ENCODE measurements at places on chromosomes 2 and 18.

GRCh38 chr2:135798762-135799161, 38.2 kb downstream of the LCT start:
- DNase-seq: no peak

DNA sequence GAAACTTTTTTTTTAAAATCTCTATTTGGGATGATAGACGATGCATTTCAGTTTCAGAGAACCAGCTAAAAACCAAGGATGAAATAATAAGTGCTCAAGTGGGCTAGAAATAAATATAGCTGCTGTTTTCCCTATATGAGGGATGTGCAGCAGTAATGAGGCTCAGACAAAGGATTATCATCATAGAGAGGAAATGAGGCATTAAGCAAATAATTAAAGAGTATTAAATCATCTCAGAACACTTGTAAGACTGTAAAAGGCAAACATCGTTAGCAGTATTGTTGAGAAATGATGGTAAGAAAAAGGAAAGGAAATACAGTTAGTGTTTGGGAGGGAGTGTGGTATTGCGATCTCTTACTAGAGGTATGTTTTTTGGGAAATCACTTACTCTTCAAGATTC, 233.5 kb downstream of the TGIF1 start:
- DNase-seq: no peak

- no peak for DNase-seq
Observed at GRCh38 chr18:78722929-78723710, 256.5 kb upstream of the SALL3 start.

GRCh38 chr18:34493099-34493544, 217.0 kb upstream of the DTNA start:
- no peak for DNase-seq

DNA sequence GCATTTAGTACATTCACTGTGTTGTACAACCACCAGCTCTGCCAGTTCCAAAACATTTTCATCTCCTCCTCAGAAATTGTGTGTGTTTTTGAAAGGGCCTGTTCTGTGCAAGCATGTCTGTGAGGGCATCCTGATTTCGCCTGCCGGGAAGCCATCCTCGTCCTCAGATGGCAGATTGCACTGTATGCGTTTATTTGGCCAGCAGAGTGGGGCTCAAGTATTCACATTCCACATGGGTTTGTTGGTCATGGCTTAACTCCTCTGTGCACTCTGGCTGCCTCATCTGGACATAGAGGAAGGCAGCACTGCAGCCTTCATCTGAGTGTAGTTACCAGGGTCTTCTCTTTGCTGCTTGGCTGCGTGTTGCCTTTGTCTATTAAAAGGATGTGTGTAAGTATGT, 85.0 kb downstream of the TMEM247 start:
- no peak for DNase-seq

- no peak for DNase-seq
Observed at GRCh38 chr2:128158176-128158575, 67.2 kb downstream of the UGGT1 start.

DNA sequence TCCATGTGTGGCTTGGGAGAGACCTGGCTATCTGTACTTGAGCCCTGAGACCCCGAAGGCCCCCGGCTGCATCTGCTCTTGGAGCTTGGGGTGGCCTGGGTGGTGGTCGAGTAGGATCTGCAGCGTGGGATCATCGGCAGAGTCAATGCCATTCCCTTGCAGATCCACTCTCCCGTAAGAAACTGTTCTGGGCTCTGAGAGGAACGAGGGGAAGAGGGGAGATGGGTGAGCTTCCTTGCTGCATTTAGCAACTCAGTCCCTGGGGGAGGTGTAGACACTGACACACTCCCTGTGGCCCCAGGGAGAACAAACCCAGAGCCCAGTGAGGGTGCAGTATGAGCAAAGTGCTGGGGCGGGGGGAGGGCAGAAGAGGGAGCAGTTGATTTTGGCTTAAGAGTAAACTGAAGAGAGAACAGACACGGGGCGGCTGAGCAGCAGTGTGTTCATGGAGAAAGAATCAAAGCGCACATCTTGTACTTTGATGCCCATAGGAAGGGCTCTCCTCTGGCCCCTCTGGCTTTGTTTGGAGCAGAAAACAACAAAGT, 8.5 kb downstream of the GREB1 start:
- DNase-seq: no peak

- no peak for DNase-seq
Observed at GRCh38 chr2:96921561-96922319, 51.9 kb upstream of the SEMA4C start.

DNA sequence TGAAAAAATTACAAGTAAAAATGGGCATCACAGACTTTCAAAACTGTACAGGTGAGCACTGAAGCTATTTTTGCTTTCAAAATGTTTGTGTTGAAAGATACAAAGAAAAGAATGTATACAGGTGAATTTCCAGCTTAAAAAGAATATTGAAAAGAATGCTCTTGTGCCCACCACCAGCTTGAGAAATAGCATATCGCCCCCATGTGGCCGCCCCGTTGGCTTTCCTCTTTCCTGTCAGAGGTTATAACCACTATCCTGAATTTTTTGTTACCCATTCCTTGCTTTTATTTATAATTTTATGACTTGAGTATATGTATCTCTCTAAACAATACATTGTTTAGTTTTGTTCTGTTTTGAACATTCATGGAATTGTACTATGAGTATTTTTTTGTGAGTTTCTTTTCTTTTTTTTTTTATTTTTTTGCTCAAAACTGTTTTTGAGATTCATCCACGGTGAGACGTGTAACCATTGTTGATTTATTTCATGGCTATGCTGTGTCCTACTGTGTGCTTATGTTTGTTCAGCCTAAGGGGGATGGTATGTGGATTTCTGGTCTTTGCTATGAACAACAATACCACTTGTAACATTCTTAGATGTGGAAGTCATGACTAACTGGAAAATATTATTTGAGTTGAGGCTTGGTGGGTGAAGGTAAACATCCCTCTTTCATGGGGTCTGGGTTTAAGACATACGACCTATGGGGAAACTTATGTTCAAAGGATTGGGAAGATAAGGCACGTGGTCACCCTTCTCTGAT, 11.6 kb downstream of the TRPM8 start:
- DNase-seq: no peak

DNA sequence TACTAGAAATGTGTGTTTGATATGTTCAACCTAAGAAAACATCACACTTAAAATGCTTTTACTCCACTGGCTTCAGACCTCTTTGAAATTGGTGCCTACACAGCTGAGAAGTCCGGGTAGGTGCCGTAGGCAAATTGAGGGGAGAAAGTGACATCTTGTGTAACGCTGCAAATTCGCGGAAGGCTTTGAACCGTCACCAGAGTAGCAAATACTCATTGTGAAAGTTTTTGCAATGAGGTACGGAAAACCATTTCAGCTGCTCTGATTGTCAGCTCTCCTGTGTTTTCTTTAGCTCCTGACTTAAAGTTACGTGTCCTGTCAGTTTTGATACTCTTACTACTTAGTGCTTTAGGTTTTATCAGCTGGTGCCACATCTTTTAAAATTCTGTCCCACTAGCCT, 224.5 kb downstream of the FAM210A start:
- no peak for DNase-seq

- no peak for DNase-seq
Observed at GRCh38 chr2:202072737-202073401, at the start of gene KIAA2012. Gene KIAA2012 (plus strand): TSS chr2:202073255. CDS start chr2:202073628, 373 bp downstream.

- no peak for DNase-seq
Observed at GRCh38 chr2:609449-609848, 67.8 kb downstream of the TMEM18 start.

GRCh38 chr18:1227025-1227424, 322.4 kb downstream of the ADCYAP1 start:
- DNase-seq: no peak

- no peak for DNase-seq
Observed at GRCh38 chr2:112725545-112726457, 5.0 kb downstream of the NT5DC4 start.

GRCh38 chr2:239648607-239649006, 247.8 kb upstream of the HDAC4 start:
- DNase-seq: no peak

GRCh38 chr18:42296723-42297122, 341.7 kb downstream of the PIK3C3 start:
- DNase-seq: no peak

DNA sequence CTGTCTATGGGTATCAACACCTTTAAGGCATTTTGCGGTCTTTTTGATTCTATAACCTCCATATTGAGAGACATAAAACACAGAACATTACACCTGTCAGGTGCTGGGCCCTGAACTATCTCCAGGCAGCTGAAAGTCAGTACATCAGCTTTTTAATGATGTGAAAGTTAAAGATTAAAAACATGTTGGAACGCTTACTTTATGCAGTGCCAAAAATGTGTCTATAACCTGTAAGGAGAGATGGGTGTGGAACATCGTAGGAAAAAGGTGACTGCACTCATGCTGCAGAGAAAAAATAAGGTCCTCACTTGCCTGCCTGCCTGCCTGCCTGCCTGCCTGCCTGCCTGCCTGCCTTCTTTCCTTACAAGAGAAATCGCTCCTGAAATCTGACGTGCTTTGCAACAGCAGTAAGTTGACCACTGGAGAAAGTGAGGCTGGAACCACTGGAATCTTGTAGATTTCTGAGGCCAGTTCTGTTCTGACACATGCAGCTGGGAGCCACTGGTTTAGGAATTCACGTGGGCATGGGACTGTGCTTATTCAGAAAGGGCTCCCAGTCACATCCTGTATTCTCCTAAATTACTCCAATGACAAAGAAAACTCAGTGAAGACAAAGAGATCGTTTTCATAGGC, 34.1 kb downstream of the BCL11A start:
- no peak for DNase-seq

GRCh38 chr2:200486529-200486928, 23.3 kb downstream of the KCTD18 start:
- DNase-seq: no peak

- no peak for DNase-seq
Observed at GRCh38 chr2:225574582-225575138, 175.2 kb downstream of the NYAP2 start.

GRCh38 chr2:206002440-206002839, 83.5 kb downstream of the INO80D start:
- DNase-seq: no peak

DNA sequence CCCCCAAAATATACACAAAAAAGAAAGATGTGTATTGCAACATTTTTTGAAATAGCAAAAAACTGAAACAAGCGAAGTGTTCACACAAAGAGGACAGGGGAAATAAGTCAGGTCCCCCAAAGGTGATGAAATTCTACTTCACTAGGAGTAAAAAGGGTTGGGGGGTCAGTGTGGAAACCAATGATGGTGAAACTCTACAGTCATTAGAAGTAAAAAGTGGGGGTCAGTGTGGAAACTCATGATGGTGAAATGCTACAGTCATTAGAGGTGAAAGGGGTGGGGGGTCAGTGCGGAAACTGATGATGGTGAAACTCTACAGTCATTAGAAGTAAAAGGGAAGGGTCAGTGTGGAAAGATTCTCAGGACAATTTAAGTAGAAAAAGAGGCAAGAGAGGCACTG, 298.2 kb downstream of the EIPR1 start:
- no peak for DNase-seq

DNA sequence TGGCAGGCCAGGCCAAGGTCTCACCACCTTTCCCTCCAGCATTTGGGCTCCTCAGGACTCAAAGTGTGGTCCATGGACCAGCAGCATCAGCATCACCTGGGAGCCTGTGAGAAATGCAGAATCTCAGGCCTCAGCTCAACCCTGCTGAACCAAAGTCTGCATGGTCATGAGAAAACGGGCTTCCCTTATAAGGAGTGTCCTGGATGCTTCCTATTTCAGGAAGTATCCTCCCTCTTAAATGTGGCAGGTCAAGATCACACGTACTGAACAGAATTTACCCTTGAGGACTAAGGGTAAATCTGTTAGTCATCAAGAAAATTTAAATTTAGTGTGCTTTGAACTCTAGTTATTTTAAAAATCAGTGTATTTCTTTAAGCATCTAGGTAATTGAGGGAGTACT, 11.8 kb downstream of the CD8A start:
- DNase-seq: no peak

DNA sequence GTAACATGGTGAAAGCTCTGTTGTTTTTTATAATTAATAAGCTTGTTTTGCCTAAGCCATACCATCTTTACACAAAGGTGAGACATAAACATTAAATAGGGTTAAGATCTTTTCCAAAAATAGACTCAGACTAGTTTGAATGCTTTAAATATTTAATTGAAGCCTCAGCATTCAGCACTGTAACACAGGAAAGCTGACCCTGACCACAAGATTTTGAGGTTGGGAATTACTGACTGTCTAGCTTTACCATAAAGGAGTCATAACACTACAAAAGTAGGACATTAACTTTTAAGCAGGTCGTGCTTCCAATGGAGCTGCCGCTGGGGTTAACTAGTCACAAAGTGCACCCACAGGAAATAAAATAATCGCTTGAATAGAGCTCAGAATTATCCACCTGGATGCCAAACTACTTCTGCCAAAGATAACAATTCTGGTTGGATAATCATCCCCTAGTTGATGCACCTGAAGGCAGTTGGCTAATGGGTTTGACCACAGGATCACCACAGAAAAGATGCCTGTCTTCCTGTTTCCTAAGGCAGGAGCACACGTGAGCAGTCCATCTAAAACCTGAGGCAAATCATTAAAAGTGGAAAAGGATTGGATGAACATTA, 106.2 kb downstream of the COBLL1 start:
- DNase-seq: no peak

DNA sequence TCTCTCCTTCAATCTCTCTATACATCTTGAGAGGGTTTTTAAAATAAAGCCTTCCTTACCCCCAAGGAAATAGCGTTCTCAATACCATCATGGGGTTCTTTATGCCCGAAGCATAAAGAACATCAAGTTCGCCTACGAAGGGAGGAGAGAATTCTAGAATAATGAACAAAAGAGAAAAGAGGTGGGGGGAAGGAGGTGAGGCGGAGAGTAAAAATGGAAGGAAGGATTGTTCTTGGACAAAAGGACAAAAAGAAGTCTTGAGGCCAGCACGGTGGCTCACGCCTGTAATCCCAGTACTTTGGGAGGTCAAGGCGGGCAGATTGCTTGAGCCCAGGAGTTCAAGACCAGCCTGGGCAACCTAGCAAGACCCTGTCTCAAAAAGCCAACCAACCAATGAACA, 319.8 kb upstream of the NCKAP5 start:
- DNase-seq: no peak

GRCh38 chr2:240209493-240209892, 69.0 kb upstream of the OTOS start:
- DNase-seq: no peak

- no peak for DNase-seq
Observed at GRCh38 chr2:234950730-234951663, 820 bp upstream of the SH3BP4 start.

DNA sequence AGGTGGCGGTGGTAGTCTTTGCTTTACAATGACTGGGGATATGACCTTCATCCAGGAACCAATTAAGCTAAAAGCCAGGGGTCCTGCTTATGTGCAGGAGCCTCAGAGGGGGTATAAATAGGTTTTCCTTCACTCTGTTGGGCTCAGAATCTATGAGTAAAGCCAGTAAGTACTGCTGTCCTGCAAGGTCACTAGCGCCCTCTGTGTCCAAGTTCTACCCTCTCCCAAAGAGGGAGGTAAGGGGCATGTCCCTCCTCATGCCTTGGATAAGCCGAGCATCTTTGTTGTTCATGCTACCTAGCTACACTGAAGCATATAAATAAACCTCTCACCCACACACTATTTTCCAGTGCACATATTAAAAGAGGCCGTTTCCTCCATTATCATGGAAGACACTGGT, 79.4 kb downstream of the SPRED2 start:
- DNase-seq: no peak

Data from esophagus squamous epithelium (tissue), 5 donors.